Non-pigmented ciliary epithelial cell (primary cell): ENCODE measurements at places on chromosomes 13 and 19.

DNA sequence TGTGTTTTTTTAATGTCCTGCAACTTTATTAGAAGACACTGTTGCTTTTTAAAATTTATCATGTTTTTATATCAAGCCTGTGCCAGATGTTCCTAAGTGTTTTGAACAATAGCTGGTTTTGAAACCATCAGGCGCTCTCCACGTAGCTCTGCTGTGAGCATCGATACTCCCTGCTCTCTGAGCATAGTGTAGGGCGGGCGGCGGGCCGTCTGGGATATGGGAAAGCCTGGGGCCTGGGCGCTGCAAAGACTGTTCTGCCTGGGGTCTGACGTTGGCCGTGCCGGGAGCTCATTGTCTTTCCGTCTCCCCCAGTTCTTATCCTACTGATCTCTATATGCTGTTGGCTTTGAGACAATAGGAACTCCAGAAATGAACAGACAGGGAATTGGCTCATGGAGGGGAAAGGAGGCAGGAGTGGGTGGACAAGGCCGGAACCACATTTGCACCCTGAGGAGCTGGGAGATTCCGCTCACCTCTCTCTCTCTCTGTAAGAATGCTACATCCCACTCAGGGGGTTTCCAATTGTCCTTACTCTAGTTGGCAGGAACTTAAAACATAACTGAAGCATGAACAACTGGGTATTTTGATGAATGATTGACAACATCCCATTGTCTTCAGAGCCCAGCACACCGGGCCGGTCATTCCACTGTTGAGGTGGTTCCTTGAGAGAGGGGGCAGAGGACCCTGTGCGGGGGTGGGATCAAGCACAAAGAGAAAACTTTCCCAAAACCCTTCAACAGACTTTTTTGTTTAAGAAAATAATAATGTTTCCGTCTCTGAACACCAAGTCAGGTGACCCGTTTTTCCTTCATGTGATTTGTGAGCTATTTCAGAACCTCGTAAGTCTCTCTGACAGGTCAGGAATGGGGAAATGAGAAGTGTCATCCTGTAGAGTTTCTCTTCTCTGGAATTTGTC lies 64.7 kb downstream of the COL4A2 start:
- no peak for DNase-seq

GRCh38 chr13:62625214-62625881 lies 1209.7 kb upstream of the PCDH20 start:
- DNase-seq: no peak

- no peak for DNase-seq
Measured at GRCh38 chr19:19662344-19662743, 1.1 kb downstream of the ATP13A1 start.

DNA sequence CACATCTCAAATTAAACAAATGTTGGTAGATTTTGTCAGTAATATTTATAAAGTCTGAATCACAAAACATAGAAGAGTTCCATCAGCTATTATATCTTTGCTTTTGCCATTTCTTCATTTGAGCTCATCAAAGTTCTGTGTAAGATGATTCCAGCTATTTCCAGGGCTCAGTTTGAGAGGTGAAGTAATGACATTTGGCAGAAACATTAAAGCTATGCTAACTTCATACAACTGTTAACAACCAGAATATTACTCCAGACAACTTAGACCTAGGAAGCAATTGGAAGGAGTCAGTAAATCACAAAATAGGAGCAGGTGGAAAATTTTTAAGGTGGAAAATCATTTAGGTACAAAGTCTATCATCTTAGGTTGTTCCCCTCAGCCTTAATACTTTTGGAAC lies 76.2 kb upstream of the CSNK1A1L start:
- DNase-seq: no peak

- DNase-seq: no peak
Measured at GRCh38 chr19:10748927-10749434, 31.1 kb downstream of the DNM2 start.

- DNase-seq: no peak
Measured at GRCh38 chr19:311813-312261, 20.6 kb upstream of the PLPP2 start.

GRCh38 chr19:5139583-5140325 lies 170.8 kb downstream of the KDM4B start:
- DNase-seq: no peak

DNA sequence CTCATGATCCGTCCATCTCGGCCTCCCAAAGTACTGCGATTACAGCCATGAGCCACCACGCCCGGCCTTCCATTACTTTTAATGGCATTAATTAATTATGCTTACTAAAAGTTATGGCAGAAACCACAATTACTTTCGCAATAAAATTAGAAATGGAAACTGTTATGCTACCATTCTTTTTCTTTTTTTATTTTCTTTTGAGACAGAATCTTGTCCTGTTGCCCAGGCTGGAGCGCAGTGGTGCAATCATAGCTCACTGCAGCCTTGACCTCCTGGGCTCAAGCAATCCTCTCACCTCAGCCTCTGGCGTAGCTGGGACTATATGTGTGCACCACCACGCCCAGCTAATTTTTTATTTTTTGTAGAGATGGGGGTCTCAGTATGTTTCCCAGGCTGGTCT lies 4.6 kb upstream of the BST2 start:
- DNase-seq: no peak

DNA sequence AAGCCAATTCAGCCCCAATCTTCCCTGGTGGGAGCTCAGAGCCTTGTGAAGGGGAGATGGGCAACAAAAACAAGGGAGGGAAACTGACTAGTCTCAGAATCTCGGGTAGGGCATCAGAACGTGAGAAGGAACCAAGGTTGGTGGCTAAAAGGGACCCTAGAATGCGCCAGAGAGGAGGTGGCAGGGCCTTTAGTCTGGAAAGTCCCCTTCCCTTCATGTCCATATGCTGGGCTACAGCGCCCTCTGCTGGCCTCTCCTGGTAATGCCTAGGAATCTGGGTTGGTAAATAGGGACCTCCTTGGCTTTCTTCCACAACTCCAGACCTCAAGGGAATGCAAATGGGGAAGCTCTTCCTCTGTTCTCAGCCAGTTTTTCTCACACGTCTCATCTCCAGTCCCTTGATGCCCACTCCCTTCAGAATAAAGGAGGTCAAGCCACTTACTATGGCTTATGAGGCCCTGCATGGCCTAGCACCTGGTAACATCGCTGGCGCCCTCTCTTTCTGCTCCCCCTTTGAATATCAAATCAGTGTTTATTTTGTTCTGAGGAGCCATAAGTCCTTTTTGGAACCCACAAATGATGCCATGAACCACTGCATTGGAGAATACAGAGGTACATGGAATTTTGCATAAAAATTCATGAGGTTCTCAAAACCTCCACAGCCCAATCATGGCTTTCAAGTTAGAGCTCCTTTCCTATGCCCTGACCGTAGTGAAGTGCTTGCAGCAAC lies 1.4 kb upstream of the CCDC97 start:
- no peak for DNase-seq

GRCh38 chr19:16227837-16228636 lies 30.3 kb downstream of the AP1M1 start:
- no peak for DNase-seq

GRCh38 chr13:68428292-68428691 lies 1198.2 kb upstream of the PCDH9 start:
- DNase-seq: peak; percentile 11

DNA sequence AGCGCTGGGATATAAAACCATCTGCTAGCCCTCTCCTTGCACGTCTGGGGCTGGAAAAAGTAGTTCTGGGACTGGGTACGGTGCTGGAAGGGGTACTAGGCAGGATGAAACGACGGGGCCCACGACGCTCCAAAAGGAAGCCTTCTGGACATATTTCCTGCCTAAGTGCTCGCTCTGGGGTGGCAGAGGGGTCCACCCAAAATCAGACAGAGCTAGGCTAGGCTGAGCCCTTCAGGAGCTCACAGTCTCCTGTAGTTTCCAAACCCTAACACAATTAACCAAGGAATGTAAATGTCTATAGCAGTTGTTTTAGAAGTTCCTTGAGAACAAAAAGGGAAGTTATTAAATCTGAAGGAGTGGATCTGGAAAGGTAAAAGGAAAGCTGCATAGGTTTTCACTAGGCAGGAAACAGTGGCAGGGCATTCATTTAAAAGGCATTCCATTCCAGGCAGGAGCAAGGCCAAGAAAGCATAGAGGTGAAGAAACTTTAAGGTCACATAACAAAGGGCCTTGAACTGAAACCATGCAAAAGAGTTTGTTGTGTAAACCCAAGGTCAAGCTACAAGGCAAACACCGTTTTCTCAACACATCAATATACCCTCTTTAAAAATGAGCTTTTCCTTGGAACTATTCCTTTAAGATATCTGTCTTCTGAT lies 634 bp upstream of the DIAPH3 start:
- no peak for DNase-seq

GRCh38 chr13:105956921-105957320 lies 578.5 kb downstream of the EFNB2 start:
- no peak for DNase-seq

- no peak for DNase-seq
Measured at GRCh38 chr13:111459803-111460547, 139.5 kb downstream of the TEX29 start.

GRCh38 chr19:4984438-4984990 lies 15.6 kb downstream of the KDM4B start:
- no peak for DNase-seq

DNA sequence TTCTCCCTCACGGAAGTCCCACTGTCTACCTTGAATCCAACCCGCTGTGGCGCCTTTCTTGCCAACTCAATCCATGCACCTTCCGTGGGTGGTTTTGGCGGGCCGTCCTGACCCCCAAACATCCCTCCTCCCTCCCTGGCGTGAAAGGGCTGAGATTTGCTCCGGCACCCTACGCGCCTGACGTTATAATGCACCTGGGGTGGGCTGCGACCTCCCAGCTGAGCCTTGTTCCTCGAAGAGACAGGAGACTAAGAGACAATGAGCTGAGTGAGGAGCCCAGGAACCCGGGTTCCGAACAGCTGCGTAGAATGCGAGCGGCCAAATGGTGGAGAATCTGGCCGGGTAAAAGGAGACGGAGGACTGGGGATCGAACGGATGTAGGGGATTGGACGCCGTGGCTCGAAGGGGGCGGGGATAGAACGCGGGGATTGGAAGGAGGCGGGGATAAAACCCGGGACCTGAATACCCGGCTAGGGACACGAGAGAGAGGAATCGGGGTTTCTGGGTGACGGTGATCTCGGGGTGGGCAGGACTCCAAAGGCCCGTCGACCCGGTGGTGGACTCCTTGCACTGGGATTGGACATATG lies at the start of gene CPT1C:
Gene CPT1C, plus strand, starts transcription at position 461 of the 587 bp plus-strand sequence. CDS start 1,137 bp downstream, outside the sequence.
- DNase-seq: no peak

GRCh38 chr13:51981355-51981754 lies 29.9 kb downstream of the ATP7B start:
- peak; percentile 8 for DNase-seq

GRCh38 chr13:93234459-93234858 lies 7.9 kb downstream of the GPC6 start:
- no peak for DNase-seq

DNA sequence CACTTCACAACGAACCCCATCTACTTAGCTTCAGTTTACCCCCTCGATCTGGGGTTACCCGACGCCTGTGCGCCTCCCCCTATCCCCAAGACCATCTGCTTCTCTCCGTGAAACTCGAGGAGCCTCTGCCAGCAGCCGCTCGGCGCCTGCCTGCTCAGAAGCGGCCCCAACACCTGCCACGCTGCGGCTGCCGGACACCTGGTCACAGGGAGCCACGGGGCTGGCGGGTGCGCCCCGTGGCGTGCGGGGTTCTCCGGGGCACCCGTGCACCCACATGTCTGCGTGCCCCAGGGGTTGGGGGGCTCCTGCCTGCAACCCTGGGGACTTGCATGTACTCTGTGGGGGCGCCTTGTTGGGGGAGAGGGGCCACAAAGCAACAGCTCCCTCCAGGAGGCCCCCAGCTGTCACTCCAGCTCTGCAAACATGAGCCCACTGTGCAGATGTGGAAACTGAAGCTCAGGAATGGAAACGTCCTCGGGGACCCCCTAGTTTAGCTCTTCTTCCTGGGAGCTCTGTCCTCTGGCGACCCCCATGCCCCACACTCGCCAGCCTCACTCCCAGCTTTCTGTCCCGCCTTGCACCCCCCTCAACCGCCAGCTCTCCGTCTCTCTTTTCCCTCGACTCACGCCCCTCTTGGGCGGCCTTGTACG lies 7.0 kb upstream of the SEMA6B start:
- DNase-seq: no peak

DNA sequence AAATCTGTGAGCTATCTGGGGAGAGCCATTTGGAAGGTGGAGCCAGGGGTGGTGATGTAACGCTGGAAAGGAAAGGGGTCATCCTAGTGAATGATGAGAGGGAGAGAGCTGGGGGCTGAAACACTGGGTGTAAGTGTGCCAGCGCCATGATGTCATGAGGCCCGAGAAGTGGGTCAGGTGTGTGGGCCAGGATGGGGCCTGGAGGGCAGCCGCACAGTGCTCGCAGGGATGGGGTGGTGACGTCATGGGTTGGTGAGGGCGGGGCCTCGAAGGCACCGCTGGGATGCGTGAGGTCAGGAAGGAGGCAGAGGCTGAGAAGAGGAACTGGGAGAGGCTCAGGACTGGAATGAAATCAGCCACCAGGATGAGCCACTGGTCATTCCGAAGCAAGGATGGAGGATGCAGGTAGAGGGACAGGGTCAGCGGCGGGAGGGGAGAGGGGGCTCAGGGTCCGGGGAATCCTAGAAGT lies 4.4 kb downstream of the CCDC61 start:
- DNase-seq: no peak

DNA sequence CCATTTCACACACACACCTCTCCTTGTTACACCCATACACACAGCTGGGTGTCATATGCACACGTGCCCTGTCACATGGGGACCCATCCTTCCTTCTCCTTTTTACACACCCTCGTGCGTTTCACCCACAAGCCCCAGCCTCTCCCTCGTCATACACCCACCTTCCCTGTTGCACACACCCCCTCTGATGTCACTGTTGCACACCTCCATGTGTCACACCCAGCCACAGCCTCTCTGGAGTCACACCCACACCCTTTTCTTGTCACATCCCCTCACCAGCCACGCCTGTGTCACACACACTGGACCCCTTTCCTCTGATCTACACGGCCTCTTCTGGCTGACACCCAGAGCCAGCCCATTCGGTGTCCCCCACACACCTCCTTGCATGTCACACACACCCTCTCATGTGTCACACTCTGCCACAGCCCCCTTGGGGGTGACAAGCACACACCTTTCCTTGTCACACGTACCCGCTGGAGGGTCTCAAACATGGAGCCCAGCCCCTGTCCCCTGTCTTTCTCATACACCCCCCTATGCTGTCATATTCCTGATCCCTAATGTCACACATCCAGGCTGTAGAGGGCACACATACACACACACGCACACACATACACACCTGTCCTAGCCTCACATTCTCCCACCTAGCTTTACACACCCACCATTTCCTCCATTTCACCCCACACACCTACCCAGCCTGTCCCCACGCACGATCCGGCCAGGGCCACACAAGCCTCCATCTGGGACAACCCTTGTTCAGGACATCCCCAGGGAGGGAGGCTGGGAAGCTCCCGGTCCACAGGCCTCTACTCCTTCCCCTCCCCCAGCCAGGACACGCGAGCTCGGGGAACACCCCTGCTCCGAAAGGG lies 1.4 kb downstream of the NOVA2 start:
- DNase-seq: no peak
